ENCODE measurements at places on chromosomes 13 and 19.
A peak's percentile ranks its signal among the peaks of the same experiment; 100 is the strongest.

DNA sequence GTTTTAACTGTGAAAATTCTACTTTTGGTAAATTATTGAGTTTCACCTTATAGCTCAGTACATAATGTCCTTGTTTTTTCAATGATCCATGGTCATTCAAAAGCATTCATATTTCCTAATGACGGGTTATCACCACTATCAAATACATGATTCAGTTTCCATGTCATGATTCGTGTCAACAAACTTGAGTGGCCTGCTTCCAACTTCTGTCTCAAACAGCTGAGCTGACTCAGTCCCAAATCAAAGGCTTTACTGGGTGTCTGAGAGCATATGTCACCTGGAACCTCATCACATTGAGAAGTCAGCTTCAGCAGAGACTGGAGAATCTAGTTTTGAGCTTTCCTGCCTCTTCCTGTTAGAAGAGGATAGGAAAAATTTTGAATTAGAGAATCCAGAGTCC lies 40.3 kb upstream of the SGCG start:
- no peak for DNase-seq

GRCh38 chr19:7924241-7924640 lies 1.7 kb downstream of the CTXN1 start:
- no peak for DNase-seq

DNA sequence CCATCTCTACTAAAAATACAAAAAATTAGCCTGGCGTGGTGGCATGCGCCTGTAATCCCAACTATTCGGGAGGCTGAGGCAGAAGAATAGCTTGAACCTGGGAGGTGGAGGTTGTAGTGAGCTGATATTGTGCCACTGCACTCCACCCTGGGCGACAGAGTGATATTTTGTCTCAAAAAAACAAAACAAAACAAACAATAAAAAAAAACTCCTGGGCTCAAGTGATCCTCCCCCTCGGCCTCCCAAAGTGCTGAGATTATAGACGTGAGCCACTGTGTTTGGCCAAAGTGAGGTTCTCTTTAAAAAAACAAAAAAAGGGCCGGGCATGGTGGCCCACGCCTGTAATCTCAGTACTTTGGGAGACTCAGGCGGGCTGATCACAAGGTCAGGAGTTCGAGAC lies 3.8 kb upstream of the JUNB start:
- DNase-seq: no peak

- peak; percentile 54 for DNase-seq
Measured at GRCh38 chr19:39843919-39844793, 2.0 kb downstream of the FBL start.

DNA sequence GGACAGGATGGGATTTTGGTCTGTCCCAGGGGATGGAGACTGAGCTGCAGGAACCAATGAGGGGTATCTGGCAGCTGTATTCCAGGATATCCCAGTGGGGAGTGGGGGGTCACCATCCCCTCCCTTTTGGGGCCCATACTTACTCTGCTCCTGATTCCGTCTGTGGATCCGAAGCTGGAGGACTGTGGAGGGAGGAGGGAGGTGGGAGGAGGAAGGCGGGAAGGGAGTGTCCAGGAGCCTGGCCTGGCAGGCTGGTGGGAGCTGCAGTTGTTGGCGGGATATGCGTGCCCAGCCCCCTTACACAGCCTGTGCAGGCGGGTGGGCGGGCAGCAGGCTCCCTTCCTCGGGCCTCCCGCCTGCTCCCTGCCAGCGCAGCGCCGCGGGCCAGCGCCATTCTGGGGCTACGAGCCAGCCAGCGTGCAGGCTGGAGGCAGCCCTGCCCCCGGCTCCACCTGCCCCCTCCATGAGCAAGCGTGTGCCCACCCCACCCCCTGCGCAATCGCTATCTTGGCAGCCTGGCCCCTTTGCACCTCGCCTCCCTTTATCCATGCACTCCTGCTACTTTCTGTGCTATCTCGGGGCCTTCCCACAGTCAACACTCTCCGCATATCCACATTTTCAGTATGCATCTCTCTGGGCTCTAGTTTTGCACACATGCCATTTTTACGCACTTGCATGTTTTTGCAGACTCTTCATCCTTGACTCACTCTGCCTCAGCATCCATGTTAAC lies 2.8 kb downstream of the MAMSTR start:
- peak; percentile 68 for DNase-seq

GRCh38 chr13:72545030-72545719 lies 182.3 kb downstream of the MZT1 start:
- no peak for DNase-seq

- DNase-seq: no peak
Measured at GRCh38 chr13:111241006-111241755, 79.3 kb upstream of the TEX29 start.

DNA sequence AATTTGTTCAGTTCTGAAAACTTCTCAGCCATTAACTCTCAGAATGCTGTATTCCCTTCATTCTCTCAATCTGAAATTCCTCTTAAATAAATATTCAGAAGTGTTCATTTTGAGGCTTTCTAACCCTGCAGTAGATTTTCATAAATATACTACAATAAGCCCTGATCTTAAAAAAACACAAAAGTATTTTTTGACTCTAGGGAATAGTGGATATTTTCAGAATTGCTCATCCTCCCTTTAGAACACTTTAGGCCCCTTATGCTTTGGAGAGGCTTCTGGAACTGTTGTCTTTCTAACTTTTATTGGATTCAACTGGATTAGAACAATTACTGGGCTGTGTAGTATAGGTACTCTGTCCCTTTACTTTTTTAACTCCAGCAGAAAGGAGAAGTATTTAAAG lies 1662.6 kb upstream of the MIR17HG start:
- no peak for DNase-seq

DNA sequence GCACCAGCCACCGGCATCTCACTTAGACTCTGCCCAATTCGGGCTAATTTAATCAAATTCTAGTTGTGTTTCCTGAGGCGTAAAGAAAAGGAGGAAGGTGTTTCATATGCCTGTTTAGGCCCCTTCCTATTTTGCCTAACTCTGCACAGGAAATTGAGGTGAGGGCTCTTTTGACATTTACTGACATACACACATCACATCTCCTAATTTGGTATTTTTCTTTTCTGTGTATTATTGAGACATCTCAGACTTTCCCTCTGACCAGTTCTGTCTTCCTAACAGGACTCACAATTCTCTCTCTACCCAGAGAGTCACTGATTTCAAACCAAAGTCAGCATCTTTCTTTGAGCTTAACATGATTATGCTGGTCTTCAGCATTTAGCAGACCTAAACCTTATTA lies 7.9 kb downstream of the CEACAM3 start:
- DNase-seq: no peak

- DNase-seq: no peak
Measured at GRCh38 chr13:106911627-106912026, 343.7 kb upstream of the ARGLU1 start.

DNA sequence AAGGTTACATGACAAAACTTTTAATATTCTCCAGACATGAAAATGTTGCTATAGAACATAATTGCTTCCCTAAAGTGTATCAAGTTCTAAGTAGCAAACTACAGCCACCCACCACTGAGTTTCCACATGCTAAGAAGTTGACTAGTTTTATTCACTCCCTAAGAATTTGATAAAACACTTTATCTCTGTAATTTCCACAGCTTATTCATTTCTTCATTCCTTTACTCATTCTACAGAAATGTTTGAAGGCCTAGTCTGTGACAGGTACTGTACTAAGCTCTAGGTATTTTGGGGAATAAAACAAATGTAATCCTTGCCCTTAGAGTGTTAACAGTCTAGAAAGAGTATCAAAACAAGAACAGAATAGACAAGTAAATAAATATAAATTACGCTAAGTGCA lies 101.8 kb upstream of the DIAPH3 start:
- DNase-seq: no peak

DNA sequence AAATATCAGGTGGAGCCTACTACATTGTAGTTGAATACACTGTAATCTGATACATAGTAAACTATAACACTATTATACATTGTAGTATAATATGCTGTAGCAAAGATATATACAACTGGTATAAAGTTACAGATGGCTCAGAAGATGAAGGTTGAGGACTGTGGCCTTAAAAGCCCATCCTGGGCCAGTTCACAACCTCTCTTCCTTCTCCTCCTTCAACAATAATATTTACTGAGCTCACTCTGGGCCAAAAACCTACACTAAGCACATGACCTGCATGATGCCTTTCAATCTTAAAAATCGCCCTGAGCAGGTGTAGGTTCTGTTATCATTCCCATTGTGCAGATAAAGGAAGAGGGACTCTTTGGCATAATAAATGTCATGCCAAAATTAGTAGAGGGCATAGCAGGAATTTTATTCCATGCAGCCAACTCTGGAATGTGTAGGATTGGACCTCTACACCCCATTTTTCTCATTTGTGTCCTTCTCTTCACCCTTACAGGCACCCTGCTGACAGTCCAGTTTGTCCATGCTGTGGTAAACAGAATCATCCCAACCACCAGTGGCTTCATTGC lies 14.6 kb upstream of the SIN3B start:
- DNase-seq: no peak

- no peak for DNase-seq
Measured at GRCh38 chr19:38669552-38669951, 22.1 kb downstream of the ACTN4 start.

DNA sequence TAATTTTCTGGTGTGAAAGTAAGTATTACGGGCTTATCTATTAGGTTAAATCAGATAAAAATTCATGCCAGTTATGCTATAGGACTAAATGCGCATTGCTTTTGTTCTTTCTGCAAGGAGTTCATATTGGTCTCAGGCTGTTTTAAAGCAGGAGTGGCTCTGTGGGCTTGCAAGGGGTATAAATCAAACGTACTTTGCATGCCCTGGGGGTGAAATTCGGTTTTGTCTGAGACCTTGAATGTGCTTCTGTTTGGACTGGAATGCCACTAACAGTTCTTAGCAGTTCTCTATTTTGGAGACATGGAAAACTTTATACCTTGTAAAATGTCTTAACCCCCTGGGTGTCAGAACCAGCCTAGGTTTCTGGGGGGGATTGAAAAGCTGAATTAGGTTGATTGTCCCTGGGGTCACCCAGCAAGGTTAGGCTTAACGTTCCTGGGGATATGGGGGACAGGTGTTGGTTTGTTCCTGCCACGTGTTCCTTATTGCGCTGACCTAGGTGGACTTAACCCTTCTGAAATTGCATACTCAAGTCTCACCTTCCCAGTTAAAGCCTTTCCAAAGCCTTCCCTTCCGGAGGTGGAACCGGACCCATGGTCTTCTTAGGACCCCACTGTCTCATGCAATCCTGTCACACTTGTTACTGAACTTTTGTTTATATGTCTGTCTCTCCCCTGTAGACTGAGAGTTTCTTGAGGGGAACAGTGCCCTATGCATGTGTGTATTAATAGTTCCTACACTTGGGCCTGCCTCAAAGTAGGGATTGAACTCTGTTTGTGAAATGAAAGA lies 182.2 kb downstream of the LMO7 start:
- no peak for DNase-seq

DNA sequence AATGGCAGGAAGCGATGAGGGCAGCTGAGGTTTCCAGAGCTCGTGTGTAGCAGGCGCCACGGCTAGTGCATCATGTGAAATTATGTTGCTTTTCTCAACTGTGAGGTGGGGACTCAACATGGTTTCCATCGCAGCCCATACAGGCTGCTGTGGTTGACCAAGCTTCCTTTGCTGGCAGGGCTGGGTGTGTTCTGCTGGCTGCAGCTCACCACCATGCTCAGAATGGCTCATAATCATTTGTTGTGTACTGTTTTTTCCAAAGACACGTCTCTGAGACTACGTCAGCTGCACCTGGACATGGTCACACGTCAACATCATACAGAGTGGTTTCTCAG lies 16.1 kb upstream of the RASA3 start:
- no peak for DNase-seq

DNA sequence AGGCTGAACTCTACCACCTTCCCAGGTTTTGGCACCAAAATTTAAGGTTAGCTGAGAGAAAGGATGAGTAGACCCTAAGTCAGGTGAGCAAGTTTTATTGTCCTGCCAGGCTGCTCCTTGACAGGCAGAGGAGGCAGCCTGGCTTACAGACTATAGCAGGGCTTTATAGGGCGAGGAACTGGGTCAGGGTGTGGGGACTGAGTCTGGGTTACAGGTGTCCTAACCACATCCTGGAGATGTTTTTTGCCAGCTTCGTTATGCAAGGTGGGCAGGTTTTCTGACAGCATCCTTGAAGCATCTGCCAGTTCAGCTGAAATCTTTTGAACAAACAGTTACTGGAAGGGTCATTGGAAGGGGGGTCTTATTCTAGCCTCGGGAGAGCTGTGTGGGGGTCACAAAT lies 905.7 kb upstream of the SLITRK5 start:
- no peak for DNase-seq

GRCh38 chr13:34867590-34867989 lies 74.5 kb upstream of the NBEA start:
- peak; percentile 45 for DNase-seq

GRCh38 chr19:15218501-15218900 lies 13.7 kb downstream of the EPHX3 start:
- no peak for DNase-seq

DNA sequence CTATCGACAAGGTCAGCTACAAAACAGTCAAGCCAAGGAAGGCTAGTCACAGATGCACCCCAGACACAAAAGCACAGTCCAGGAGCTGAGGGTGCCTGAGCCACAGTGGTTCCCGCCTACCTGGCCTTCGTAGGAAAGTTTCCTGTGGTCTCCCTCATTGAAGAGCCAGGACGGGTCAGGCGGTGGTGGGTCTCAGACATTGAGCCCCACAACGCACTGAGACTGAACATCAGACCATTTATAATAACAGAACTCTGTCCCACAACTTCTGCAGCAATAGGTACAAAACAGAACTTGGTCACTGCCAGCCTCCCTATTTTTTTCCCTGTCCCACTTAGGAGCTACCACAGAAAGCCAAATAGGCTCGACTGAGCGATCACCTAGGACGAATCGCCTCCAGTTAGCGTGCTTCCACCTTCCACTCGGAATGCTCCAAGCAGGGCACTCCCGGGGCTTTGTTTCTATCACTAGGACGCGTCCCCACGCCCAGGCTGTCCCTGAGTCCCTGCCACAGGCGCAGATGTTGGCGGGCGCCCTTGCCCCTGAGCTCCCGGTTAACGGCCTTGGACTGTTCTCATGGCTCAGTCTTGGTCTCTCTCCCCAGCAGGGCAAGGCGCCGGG lies 640 bp upstream of the ZNF544 start:
- DNase-seq: no peak

GRCh38 chr19:7682175-7682855 lies 1.7 kb downstream of the TRAPPC5 start:
- DNase-seq: no peak

GRCh38 chr19:42762789-42763188 lies 2.7 kb downstream of the PSG8 start:
- DNase-seq: peak; percentile 25

DNA sequence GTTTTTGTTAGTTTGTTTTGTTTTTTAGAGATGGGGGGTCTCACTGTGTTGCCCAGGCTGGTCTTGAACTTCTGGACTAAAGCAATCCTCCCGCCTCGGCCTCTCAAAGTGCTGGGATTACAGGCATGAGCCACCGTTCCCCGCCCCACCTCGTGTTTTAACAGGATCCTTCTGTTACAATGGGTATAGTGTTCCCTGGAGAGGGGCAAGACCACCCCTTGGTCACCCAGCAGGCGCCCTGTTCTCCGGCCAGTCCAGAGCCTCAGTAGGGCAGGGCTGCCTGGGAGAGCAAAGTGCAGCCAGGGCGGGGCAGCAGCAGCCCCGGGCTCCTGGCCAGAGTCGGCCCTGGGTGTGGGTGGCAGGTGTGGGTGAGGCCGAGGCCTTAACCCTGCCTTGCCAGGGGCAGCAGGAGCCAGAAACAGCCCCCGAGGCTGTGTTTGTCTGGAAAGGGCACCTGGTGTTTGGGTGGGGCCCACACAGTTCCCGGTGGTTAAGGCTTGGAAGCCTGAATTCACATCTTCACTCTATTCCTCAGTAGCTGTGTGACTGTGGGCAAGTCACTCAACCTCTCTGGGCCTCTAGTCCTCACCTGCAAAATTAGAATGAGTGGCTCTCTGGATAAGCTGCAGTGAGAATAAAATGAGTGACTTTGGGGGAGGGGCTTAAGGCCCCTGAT lies 7.2 kb downstream of the VASP start:
- no peak for DNase-seq
